H9 (cell line): ENCODE measurements at places on chromosomes 11 and 22. TPM values are rescaled to one million over a fixed set of nuclear protein-coding genes. Genes with fewer than 3 reads are reported as not detected.

DNA sequence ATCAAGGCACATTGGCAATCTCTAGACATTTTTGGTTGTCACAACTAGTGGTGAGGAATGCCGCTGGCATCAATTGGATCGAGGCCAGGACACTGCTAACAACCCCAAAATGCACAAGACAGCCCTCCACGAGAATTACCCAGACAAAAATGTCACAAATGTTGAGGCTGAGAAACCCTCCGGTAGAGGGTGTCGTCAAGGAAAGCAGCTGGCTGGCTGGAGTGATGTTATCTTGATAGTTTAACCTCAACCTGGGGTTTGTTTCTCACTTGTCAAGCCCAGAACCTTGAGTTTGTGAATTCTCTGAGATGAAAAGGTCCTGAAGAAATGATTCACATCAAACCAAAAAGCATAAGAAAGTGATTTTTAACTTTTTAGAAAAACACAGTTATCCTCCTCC, 21.1 kb upstream of the TMPRSS13 start:
- DNase-seq, result no peak

The C11orf21 gene
- not detected in 2 replicates for total RNA-seq

- DNase-seq, result no peak
These were observed 42.7 kb downstream of the CYTH4 start for GRCh38 chr22:37325039-37325395.

GRCh38 chr11:100730266-100730665, 43.2 kb downstream of the ARHGAP42 start:
- no peak for DNase-seq

GRCh38 chr22:46959369-46959768, 196.9 kb downstream of the TBC1D22A start:
- DNase-seq, result no peak

- no peak for DNase-seq
These were observed 97.1 kb downstream of the ME3 start for GRCh38 chr11:86575208-86575855.
